ENCODE measurements at places on chromosomes 5 and 9. TPM values are rescaled to one million over a fixed set of nuclear protein-coding genes. Genes with fewer than 3 reads are reported as not detected.

DNA sequence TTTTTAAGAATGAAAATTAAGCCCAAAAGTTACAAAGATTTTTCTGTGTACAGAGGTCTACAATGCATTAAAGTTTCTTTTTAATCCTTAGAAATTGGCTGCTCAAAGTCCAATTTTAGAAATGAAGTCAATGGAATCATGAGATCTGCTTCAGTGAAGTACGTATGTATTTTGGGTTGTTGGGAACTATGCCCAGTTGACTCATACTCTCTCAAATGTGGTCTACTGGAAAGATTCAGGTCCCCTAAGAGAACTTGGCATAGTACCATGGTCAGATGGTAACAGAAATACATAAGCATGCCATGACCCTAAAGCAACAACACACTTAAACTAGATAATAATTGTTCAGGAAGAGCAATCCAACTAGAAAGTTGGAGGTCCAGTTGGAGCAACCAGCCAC is 23.0 kb downstream of the FBLL1 start:
- DNase-seq: no peak

Gene SLC6A7
- not detected for total RNA-seq

DNA sequence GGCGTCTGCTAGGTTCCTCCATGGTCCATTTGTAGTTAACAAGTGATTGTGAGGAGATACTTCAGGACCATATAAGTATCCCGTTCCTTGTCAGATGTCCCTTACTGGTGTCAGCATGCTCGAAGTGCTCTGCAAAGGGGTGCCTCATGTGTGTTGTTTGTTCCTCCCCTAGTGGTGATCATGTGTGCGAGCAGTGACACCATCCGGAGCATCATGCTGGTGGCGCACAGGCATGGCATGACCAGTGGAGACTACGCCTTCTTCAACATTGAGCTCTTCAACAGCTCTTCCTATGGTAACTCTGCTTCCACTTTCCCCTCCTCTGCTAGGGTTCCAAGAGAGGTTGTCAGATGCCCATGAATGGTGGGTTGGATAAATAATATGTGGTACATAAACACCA is 13.4 kb downstream of the NPR3 start:
- no peak for DNase-seq

Gene PCDHGA7
- 11.9 TPM for total RNA-seq
